ENCODE measurements at places on chromosomes 4 and X.

DNA sequence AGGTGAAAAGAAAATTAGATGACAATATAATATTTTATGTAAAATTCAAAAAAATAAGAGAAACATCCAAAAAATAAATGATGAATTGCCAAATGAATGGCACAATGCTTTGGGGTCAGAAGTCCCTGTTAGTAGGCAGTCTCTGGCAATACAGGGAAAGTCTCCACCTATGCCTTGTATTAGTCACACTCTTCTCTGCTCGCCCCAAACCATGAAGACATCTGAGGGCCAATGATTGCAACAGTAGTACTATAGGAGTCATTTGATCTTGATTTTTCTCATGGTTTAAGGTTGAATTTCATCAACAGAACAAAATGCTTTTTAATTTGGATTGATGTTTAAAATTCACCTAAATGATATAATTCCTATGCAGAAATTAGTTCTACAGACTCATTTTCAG lies 3.9 kb upstream of the PRSS12 start:
- DNase-seq: no peak

- no peak for DNase-seq
Measured at GRCh38 chrX:77597511-77597910, 150.3 kb downstream of the FGF16 start.

DNA sequence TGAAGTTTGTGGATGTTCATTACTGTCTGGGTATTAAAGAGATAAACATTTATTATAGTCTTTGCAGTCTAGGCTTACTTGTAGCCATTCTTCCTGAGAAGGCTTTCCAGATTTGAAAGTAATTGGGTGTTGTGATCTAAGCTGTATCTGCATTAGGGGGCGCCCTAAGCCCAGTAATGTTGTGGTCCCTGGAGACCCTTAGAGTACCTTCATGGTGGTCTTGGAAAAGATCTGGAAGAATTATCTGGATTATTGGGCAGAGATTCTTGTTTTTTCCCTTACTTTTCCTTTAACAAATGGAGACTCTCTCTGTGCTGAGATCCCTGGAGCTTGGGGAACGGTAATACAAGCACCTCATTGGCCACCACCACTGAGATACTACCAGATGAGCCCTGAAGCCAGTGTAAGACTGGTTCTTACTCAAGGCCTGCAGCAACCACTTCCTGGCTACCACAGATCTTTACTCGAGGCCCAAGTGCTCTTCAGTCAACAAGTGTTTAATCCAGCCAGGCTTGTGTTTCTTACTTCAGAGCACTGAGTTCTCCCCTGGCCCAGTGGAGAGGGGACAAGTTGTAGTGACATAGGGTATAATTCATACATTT lies 63.1 kb downstream of the RTL3 start:
- DNase-seq: no peak

GRCh38 chrX:78329486-78329885 lies 2.1 kb upstream of the CYSLTR1 start:
- no peak for DNase-seq

- DNase-seq: no peak
Measured at GRCh38 chrX:52353838-52354237, 15.0 kb upstream of the XAGE2 start.

DNA sequence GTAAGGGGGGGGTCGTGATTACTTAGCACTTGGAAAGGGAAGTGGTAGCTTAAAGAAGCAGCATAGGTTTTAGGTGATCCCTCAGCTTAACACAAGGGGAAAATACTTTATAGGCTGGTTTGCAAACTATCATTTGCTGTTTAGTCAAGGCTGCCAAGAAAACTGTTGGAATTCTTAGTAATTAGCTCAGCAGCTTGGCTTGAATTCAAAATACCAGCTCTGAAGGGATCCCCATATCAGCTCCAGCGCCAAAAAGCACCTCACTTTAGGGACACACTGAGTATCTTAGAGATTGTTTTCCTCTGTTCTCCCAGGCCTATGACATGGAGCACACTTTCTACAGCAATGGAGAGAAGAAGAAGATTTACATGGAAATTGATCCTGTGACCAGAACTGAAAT lies 8.8 kb downstream of the TNMD start:
- no peak for DNase-seq

DNA sequence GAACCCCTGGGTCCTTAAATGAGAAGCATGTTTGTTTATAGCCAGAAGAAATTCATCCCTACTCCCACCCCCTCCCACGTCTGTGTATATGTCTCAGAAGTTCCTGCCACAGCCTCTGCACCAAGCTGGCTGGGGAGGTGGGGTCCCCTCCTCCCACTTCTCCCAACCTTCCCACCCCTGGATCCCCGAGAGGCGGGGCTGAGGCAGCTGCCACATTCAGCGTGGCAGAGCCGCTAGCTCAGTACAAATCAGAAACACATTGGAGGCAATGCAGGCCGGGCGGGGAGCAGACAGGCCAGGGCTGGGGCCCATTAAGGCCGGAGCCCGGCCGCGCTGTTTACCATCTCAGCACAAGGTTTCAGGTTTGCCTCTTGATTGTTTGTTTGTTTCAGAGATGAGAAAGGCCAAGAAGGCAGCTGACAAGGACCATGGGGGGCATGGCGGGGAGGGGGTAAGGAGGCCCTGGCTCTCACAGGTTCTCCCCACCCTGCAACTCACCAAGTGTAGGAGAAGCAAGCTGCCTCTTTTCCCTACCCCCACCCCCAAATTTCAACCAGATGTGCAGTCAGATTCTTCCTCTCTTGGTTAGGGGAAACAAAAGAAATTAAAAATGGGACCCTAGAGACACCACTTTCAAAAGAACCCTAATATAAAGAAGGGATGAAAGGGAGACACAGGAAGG lies 22.3 kb downstream of the PJA1 start:
- DNase-seq: no peak

DNA sequence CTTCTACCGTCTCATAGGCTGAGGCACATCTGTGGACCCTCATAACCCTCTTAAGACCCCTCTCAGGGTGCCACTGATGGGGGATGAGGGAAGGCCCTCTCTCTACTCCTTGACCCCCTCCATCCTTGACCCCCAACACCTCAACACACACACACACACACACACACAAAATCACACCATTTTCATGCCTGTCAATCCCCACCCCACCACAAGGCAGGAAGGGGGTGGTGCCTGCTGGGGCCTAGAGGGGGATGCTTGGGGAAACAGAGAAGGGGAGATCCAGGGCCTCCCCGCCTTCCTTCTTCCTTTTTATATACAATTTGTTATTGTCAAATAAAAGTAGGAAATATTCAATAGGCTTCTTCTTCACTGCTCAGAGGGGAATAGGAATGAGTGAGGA lies 1.2 kb upstream of the EBP start:
- no peak for DNase-seq

GRCh38 chr4:156294577-156294976 lies 340.9 kb upstream of the CTSO start:
- no peak for DNase-seq

DNA sequence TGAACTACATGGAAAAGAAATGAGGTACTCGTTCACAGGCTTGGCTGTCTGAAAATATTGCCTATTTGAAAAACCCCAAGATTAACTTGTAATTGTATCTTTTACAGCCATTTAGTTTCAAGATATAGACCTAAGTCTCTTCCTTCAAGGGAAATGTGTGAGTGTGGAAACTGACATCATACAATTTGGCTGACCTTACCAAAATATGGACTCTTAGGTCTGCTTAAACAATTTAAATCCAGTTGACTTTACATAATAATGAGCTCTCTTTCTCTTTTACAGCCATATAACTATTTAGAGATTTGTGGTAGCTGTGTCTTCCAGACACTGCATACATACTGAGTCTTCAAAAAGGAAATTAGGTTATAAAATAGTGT lies 186.9 kb downstream of the NR3C2 start:
- no peak for DNase-seq

Data from K562 (cell line).